ENCODE measurements at places on chromosomes 6 and 20.

GRCh38 chr6:37078814-37079213, 73.4 kb downstream of the FGD2 start:
- H3K4me1 ChIP-seq: peaks cover 8% of the 10 kb centered on the region
- no peak overlapping the region for H3K4me3 ChIP-seq
- no peaks in the 10 kb centered on the region for H3K36me3 ChIP-seq
- H3K27ac ChIP-seq: no peak overlapping the region
- H3K27me3 ChIP-seq: no peaks in the 10 kb centered on the region

DNA sequence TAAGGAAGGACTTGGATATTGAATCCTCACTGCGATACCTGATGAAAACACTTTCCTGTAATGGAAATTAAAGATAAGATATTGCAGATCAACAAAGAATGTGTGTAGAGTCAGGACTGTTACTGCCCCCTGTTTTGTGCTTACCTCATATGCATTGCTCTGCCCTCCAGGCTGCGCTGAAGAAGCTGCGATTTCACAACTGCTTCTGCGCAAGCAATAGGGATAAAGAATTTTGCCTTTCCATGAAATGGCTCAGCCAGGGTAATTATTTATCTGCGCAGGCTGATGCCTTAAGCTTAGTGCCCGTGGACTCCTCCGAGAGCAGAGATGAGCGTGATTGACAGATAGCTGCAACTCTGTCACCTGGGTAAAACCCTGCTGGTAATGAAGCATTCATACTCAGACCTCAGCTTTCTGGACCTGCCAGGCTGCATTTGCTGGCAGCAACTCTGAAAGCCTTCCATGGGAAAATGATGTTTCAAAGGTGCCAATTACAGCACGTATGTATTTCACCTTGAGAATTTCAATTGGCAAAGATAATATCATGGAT, 370.6 kb downstream of the SAMD5 start:
- DNase-seq: no peak
- H3K4me3 ChIP-seq: no peak overlapping the region
- H3K4me1 ChIP-seq: no peaks in the 10 kb centered on the region
- no peaks in the 10 kb centered on the region for H3K36me3 ChIP-seq

GRCh38 chr20:7262803-7263202, 495.3 kb downstream of the BMP2 start:
- no peaks in the 10 kb centered on the region for H3K27me3 ChIP-seq
- H3K4me1 ChIP-seq: no peaks in the 10 kb centered on the region
- H3K27ac ChIP-seq: no peak overlapping the region
- H3K4me3 ChIP-seq: no peak overlapping the region

GRCh38 chr20:35490736-35491181, 35.4 kb downstream of the CEP250 start:
- peak overlapping the region; percentile 100 for H3K4me3 ChIP-seq
- H3K36me3 ChIP-seq: peaks cover 18% of the 10 kb centered on the region

GRCh38 chr6:17405944-17406245, 12.5 kb downstream of the CAP2 start:
- no peaks in the 10 kb centered on the region for H3K36me3 ChIP-seq
- H3K4me1 ChIP-seq: no peaks in the 10 kb centered on the region
- H3K27me3 ChIP-seq: peaks cover 9% of the 10 kb centered on the region
- H3K27ac ChIP-seq: no peak overlapping the region
- no peak for DNase-seq

DNA sequence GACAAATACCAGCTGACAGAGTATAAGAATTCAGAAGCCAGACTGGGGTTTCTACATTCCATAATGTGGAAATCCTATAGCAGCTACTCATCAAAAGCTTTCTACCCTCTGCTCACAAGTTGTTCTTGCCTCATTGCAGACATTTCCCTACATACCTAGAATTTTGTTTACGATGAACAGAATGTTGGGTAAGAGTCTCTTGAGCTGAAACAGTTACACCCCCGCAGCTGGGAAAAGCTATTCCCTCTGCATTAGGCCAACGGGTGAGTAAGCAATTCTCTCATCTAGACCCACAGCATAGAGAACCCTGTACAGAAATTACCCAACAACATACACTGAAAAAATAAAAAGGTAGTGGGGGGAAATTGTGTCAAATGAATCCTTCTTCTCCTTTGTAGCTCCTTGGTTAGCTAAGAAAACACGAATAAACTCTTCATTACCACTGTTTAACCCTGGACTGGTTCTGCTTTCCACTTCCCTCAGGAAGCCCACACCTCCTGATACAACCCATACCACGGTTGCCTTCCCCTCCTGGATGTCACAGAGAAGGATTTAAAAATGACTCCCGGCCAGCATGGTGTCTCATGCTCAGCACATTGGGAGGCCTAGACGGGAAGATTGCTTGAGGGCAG, 215.0 kb upstream of the SHLD1 start:
- peaks cover 31% of the 10 kb centered on the region for H3K4me1 ChIP-seq
- no peak for DNase-seq
- no peak overlapping the region for H3K27ac ChIP-seq
- H3K27me3 ChIP-seq: no peaks in the 10 kb centered on the region
- no peaks in the 10 kb centered on the region for H3K36me3 ChIP-seq

DNA sequence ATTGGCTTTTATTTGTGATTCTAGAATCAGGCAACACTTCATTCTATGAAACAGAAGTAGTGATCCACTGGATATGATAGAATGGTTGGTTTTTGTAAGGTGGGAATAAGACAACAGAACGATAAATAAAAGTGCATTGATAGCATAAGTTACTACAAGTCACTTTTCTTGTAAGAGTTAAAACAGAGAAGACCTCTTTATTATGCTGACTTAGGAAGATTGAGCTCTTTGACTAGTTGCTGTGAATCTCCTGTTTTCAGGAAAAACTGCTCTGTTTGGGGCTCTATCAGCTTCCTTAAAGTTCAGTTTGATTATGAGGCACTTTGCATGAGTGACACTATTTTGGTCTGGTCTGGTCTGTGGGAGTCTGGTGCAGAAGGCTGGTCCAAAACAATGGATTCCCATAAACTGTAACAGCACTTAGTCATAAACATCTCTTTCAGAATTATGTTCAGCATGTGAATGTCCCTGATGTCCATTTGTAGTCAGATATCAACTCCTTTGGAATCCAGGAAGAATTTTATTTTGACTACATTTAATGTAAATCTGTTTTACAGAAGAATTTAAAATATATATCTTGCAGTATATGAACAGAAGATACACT, 35.0 kb upstream of the DSE start:
- H3K4me3 ChIP-seq: no peak overlapping the region
- H3K4me1 ChIP-seq: no peaks in the 10 kb centered on the region
- no peaks in the 10 kb centered on the region for H3K27me3 ChIP-seq
- no peak overlapping the region for H3K27ac ChIP-seq
- peaks cover 3% of the 10 kb centered on the region for H3K36me3 ChIP-seq

GRCh38 chr20:33475381-33476152, 14.3 kb upstream of the CBFA2T2 start:
- DNase-seq: no peak
- no peak overlapping the region for H3K4me3 ChIP-seq
- no peaks in the 10 kb centered on the region for H3K27me3 ChIP-seq
- H3K27ac ChIP-seq: no peak overlapping the region
- H3K36me3 ChIP-seq: no peaks in the 10 kb centered on the region
- no peaks in the 10 kb centered on the region for H3K4me1 ChIP-seq
